ENCODE measurements at places on chromosomes 1 and 21. TPM values are rescaled to one million over a fixed set of nuclear protein-coding genes. Genes with fewer than 3 reads are reported as not detected.
A peak's percentile ranks its signal among the peaks of the same experiment; 100 is the strongest.

DNA sequence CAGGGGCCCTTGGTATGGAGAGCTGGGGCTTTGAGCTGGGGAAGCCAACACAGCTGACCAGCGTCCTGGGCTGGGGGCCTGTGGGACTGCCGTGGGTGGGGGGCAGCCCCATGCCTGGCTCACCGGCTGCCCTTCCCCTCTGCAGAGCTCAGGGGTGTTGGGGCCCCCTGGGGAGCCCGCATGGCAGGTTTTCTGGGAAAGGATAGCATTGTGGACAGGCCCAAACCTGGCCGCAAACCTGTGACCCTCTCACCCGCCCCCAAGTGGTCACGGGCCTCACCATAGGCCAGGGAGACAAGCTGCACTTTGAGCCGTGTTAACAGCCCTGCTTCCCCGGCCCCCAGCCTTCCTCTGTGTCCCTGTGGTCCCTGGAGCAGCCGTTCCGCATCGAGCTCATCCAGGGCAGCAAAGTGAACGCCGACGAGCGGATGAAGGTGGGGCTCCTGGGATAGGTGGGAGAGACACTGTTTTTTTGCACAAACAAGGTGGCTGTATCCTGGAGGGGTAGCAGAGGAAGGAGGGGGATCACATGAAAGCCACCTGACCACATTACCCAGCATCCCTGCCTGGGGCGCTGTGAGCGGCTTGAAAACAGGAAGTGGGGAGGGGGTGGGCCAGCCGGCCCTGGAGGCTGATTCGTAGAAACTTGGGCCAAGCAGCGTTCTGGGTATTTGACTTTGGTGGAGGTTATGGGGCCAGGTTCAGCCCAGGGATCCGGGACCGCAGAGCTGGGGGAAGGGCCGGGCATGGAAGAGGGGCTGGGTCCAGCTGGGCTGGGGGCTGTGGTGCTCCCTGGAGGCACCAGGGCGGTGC lies 65.9 kb downstream of the PIK3CD start:
- DNase-seq, result peak; percentile 74

LCE1A gene
- not detected for polyA plus RNA-seq

SLAMF9 gene
- 0.12 TPM for polyA plus RNA-seq

KCNK2 gene
- polyA plus RNA-seq, result 1.4 TPM
